ENCODE measurements at places on chromosomes 5 and 9.

GRCh38 chr5:74035521-74035937, 409.5 kb downstream of the ARHGEF28 start:
- no peak for DNase-seq

- no peak for DNase-seq
Measured at GRCh38 chr5:156414391-156414790, 87.4 kb downstream of the SGCD start.

- peak; percentile 7 for DNase-seq
Measured at GRCh38 chr5:110757118-110757729, 18.4 kb downstream of the SLC25A46 start.

GRCh38 chr5:43619380-43619779, 16.4 kb downstream of the NNT start:
- DNase-seq: no peak

- DNase-seq: no peak
Measured at GRCh38 chr9:121906074-121906870, 186.8 kb downstream of the TTLL11 start.

DNA sequence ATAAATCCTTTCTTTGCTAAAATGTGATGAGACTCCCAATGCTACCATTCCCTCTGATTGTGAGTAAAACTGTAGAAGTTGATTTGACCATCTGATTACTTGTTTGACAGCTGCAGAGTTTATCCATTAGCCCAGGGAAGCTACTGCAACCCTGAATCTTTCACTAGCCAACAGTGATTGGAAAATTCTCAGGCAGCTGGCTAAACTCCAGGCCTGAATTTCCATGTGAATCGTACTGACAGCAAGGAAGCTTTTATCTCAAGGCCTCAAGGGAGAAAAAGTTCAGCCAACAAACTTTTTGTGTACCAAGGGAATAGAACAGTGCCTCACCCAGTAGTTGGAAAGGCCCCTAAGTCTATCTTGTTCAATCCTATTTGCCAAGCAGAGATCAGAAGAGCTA, 246.7 kb upstream of the TRPM3 start:
- DNase-seq: no peak

GRCh38 chr9:129934041-129934591, 98.9 kb downstream of the USP20 start:
- DNase-seq: no peak

GRCh38 chr9:107239474-107239873, 43.6 kb upstream of the RAD23B start:
- no peak for DNase-seq

DNA sequence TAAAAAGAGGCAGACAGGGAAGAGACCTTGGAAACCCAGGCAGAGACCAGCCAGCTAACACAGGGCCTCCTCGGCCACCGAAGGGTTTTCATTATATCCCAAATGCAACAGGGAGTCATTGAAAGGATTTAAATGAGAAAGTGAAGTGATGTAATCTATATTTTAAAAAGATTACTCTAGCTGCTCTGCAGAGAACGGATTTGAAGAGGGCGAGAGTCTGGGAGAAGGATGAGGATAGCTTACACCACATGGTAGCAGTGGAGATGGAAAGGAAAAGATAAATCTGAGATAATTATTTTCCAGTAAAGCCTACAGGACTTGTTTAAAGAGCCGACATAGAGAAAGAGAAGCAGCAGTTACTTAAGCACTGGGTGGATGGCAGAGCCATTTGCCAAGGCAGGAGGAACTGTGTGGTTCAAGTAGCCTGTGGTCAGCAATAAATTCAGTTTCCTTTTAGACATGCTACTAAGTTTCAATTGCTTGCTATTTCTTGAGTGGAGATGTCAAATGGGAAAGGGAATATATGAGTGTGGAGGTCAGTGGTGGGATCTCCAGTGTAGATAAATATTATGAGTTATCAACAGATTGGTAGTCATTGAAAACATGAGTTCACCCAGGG, 9.3 kb downstream of the FBN2 start:
- no peak for DNase-seq

DNA sequence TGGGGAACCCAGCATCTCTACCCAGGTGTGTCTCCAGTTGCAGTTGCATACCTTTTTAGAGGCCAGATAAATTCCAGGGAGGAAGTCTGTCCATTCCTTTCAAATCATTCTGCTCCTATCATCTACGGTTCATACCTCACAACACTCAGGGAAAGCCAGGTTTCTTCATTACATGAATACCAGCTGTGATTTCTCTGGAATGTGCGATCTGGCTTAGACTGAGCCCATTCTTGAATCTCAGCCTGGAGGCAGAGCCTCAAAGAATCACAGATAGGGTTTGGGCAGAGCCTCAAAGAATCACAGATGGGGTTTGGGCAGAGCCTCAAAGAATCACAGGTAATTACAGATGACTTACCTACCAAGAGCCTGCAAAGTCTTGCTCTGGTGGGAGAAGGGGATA, 7.2 kb downstream of the P4HA2 start:
- no peak for DNase-seq

GRCh38 chr5:82276800-82277612, 1.1 kb downstream of the RPS23 start:
- DNase-seq: peak; percentile 22

GRCh38 chr9:33291031-33291397, 698 bp downstream of the NFX1 start:
- DNase-seq: no peak

GRCh38 chr9:93671020-93671338, 94.6 kb downstream of the PHF2 start:
- no peak for DNase-seq

- no peak for DNase-seq
Measured at GRCh38 chr5:122172207-122172606, 42.9 kb downstream of the ZNF474 start.

GRCh38 chr5:58764199-58764598, 181.3 kb downstream of the RAB3C start:
- DNase-seq: no peak

GRCh38 chr5:126869005-126869451, 92.1 kb downstream of the LMNB1 start:
- DNase-seq: peak; percentile 58

- DNase-seq: no peak
Measured at GRCh38 chr5:126519637-126520592, 75.1 kb downstream of the ALDH7A1 start.

GRCh38 chr9:12368569-12368968, 324.6 kb upstream of the TYRP1 start:
- DNase-seq: no peak

GRCh38 chr9:7656636-7657035, 142.9 kb downstream of the DMAC1 start:
- no peak for DNase-seq

DNA sequence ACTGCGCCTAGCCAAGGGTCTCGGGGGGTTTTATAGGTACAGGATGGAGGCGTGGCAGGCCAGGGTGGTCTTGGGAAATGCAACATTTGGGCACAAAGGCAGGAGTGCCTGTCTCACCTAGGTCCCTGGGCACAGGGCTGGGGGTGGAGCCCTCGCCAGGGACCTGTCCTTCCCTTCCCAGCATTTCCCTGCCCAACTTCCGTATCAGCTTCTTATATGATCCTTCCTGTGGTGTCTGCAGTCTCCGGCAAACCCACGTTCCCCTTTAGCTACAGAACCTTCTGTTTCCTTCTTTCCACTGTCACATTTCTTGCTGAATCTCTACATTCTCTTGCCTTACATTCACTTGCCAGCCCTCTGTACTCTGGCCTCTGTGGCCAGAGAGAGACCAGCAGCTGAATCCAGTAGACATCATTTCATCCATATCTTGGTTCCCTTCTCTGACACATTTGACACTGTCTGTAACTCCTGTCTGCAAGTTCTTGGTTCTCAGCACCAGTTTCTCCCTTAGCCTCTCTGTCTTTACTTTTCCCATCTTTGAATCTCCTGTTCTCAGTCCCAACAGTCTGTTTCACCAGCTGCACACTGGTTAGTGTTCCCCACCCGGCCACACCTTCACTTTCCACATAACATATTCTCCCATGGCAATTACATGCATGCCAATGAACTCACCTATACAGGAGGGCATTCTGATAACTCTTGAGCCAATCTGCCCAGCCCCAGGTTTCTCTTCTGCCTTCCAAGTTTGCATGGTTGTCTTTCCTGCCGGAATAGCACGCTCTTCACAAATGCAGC, 134.7 kb upstream of the ZNF608 start:
- DNase-seq: no peak

DNA sequence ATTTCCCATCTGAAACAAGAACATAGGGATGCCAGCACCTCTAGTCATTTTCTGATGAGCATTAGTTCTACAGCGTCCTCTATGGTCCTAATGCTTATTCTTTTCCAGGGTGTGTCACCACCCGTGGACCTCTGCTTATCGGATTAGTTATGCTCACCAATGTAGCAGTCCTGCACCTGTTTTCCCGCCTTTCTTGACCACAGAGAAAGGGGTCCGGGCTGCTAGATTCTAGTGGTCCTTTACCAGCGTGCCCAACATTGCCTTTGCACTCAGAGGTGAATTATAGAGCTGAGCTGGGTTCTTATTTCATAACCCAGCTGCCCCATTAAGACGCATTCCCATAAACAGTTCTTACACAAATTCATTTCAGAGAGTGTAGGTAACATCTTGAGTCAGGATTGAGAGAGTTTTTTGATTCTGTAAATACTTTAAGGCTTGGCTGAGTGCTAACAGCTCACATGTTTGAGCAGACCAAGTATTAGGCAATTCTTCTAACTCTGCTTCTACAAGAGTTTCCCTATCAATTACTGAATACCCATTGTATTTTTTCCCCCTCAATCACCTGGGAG, 2205.1 kb upstream of the C9orf72 start:
- DNase-seq: no peak

DNA sequence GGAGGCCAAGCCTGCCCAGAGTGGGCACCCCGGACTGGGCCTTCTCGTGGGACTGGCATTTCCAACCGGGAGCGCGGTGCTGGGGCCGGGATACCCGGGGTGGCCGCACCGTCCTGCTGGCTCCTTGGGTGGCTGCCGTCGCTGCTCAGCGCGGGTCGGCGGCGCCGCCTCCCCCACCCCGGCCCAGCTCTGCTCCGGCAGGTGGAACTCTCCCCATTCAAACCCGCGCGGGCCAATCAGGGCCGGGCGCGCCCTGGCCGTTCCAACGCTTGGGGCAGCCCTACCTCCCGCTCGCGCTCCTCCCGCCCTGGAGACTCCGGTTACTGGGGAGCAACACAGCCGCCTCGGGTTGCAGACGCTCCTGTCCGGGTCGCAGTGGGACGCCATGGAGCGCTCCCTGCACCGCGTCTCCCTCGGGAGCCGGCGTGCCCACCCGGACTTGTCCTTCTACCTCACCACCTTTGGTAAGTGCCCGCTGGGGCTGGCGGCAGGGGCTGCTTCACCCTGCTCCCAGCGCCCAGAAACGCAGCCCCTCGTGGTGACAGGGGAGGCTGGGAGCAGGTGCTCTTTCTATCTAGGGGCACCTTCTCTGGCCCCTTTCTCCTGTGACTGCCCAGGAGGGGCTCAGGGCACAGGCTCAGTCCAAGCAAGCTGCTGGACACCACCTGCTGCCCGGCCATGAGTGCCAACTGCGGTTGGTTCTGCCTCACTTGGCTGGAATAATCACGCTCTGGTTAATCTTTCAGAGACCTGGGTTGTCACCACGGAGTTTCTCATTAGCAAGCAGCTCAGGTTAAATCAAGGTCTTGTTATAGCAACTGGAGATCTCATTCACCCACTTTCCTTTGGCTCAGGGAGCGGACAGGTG, at the start of gene RGS3:
TSS of gene RGS3 (plus strand) at position 310 of the 868 bp plus-strand sequence. CDS start at position 386, 76 bp downstream.
- no peak for DNase-seq

DNA sequence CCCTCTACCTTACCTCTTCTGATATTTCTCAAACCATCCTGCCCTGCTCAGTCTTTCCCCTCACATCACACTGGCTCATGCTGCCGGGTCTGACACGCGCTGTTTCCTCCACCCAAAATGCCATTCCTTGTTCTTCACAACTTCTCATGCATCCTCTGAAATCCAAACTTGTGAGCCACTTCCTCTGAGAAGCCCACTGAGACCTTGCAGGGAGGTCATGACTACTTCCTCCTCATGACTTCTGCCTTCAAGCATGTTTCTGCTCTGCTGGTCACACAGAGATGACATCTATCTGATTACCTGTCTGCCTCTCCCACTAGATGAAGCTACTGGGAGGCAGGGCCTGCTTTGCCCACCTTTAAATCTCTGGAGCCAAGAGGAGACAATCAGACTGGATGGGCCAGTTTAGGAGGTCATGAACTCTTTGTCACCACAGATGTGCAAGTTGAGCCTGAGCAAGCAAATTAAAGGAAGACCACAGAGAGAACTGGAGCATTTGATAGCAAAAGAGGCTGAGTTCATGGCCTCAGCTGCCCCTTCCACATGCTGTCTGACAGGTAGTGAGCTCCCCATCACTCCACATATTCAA, 119.8 kb upstream of the TBC1D2 start:
- DNase-seq: no peak

- DNase-seq: no peak
Measured at GRCh38 chr9:85969727-85970126, 28.8 kb downstream of the NAA35 start.

DNA sequence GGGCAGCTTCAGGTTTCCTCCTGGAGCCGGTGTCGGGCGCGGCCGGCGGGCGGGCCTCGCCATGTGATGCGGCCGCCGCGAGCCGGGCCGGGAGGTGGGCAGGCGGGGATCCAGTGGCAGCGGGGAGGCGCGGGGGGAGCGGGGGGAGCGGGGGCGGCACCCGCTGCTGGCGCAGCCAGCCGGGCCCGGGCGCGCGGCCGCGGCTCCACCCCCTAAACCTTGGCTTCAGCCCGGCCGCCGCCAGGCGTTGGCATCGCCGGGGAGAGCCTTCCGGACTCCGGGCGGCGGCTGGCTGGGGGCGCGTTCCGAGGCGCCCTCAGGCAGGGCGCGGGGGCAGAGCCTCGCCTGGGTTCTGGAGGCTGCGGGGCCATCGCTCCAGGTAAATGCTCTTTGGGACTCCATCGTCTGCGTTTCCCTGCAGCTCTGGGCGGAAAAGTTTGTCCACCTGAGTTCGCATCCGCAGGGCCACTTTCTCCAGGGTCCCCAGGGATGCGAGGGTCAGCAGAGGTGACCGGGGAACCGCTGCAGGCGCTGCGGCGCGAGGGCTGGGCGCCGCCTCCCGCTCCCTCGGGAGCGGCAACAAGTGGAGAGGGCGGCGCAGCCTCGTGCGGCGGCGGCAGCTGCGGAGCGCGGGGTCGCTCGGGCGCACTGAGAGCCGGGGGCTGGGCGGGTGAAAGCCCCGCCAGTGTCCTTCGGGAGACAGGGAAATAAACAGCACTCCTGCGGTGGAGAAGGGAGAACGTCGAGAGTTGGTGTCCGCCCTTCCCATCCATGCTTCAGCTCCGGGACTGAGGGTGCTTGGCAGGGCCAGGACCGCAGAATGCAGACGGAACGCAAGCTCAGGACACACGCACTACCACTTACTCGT, at the start of gene ARHGEF28:
TSS of gene ARHGEF28 (plus strand) at position 253 of the 868 bp plus-strand sequence. CDS start 58,656 bp downstream, outside the sequence.
- DNase-seq: peak; percentile 52

GRCh38 chr9:34550681-34551270, 28.0 kb upstream of the ENHO start:
- no peak for DNase-seq

GRCh38 chr5:119410448-119411159, 41.7 kb upstream of the HSD17B4 start:
- DNase-seq: no peak
